Stimulated activated CD4-positive, alpha-beta T cell treated with anti-CD3 and anti-CD28 coated beads, Interleukin-15, amount 100 ng/mL, for 24 hours (primary cell): ENCODE measurements at places on chromosomes 6 and 20.

- DNase-seq: no peak
These were observed 27.6 kb upstream of the LIN28B start for GRCh38 chr6:104929353-104929752.

GRCh38 chr6:27290065-27290849, 21.8 kb downstream of the POM121L2 start:
- DNase-seq: no peak

DNA sequence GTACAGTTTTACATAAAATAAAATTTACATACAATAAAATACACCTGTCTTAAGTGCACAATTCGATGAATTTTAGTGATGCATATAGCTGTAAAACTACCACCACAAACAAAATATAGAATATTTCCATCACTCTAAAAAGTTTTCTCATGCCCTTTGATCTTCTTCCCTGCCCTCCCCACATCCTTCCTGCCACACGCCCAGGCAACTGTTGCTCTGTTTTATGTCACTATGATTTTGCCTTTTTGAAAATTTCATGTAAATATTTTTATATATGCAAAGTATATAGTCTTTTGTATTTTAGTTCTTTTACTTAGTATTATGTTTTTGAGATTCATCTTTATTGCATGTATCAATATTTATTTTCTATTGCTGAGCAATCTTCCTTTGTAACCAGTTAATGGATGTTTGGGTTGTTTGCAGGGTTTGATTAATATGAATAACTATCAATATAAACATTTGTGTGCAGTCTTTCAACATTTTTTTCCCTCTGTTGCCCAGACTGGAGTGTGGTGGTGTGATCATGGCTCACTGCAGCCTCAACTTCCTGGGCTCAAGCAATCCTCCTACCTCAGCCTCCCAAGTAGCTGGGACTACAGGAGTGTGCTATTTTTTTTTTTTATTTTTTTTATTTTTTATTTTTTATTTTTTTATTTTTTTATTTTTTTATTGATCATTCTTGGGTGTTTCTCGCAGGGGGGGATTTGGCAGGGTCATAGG, 23.8 kb upstream of the SAMHD1 start:
- DNase-seq: peak; percentile 45

GRCh38 chr6:118370722-118371121, 177.4 kb upstream of the PLN start:
- no peak for DNase-seq

DNA sequence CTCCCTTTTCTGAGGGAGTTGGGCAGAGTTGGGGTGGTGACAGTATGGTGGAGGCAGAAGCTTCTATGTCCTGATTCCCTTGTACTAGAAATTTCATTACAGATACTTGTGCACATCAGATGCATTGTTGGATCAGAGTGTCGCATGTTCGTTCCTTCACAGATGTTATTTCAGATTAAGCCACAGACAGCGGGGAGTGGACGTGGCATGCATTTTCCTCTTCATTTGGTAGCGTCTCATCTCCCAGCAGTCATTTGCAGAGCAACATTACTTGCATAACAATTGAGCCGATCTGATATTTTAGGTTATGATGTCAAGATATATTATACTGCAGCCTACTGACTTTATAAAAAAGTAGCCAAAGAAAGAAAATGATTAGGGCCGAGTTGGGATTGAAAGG, 261.6 kb upstream of the SASH1 start:
- DNase-seq: no peak

DNA sequence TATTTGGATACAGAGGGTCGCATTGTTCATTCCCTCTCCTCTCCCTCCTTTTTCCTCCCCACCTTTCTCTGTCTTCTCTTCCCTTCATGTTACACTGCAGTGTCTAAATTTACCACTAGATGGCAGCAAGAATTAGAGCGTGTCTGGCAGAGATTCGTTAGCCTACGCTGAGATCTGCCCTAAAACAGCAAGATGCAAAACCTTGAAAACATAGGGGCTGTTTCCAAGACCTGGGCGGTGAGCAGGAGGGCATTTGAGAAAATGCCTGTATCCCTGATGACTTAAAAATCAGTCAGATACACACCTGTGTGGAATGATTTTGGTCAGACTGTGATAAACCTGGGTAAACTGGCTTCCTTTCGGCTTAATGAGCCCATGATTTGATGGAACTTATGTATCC, 101.5 kb upstream of the ISM1 start:
- DNase-seq: peak; percentile 23

DNA sequence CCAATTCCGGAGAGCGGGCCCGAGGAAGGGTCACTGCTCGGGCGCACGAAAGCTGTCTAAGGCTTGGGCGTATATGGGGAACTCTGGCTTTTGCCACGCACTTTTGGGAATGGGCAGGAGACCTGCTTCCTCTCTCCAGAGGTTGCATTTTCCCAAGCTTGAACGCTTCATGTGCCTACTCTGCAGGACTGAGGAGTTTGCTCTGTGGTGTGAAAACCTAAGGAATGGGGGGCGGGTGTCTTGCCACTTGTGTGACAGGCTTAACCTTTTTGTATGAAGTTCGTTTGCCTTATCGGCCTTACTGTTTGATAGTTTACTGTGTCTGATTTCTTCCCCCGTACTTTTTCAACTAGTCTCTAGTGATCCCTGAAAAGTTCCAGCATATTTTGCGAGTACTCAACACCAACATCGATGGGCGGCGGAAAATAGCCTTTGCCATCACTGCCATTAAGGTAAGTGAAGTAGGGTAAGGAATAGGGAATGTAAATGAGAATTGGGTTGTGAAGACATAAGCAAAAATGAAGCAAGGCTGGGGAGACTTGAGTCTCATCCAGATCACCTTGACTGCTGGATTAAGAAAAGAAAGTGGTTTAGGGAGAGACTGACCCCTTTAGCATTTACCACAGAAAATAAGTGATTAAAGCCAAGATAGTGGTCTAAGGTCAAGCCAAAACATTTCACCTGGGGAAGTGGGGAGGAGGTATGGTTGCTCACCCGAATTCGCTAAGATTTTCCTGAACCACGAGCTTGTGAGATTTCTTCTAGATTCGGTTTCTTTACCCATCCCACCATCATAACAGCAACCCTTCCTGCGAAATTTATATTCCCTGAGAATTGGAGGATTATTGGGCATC, 627 bp downstream of the RPS18 start:
- DNase-seq: no peak

DNA sequence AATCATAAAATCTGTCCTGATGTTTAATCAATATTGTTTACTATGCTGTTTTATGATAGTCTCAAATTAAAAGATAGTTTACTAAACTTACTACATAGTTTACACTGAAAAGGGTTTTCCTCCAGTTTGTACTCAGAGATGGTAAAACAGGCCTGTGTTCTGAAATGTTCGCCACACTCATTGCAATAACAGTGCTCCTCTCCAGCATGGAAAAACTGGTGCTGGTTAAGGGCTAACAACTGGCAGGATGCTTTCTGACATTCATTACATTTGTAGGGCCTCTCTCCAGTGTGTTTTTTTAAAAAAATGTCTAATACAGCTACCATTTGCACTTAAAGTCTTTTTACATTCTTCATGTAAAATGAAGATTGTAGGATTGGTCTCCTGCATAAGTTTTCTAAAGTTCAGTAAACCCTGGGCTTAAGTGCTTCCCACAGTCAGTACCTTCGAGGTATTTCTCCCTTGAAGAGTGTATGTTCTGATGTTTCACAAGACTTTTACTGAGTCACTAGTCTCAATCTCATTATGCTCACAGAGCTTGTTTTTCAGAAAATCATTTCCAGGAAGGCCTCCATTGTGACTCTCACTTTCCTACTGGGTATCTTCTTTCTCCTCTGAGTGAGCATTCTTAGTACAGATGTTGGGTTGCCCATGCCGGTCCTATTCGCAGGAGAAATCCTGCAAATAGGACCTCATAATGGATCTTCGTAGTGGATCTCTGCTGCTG, 8.7 kb upstream of the ZSCAN12 start:
- no peak for DNase-seq

GRCh38 chr6:3872370-3872854, 23.2 kb downstream of the FAM50B start:
- DNase-seq: no peak

- no peak for DNase-seq
These were observed 75.4 kb downstream of the FILIP1 start for GRCh38 chr6:75418233-75418632.

GRCh38 chr6:90384720-90385119, 88.1 kb upstream of the BACH2 start:
- no peak for DNase-seq

DNA sequence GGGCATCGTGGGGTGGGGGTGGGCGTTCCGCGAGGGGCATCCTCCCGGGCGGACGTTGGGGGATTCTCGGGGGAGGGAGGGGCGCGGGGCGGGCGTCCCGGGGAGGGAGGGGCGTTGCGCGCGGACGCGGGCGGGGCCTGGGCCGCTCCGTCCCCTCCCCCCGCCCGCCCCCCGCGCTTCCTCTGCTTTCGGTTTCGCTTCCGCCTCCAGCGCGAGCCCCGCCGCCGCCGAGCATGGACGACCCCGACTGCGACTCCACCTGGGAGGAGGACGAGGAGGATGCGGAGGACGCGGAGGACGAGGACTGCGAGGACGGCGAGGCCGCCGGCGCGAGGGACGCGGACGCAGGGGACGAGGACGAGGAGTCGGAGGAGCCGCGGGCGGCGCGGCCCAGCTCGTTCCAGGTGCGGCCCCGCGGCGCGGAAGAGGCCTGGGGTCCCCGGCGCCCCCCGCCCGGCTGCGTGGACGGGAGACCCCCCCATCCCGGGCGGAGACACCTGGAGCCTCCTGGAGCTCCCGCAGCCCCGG, at the start of gene OGFR:
Gene OGFR, plus strand, starts transcription at position 209 of the 528 bp plus-strand sequence. Its CDS starts 25 bp downstream, at position 234.
- DNase-seq: peak; percentile 76

DNA sequence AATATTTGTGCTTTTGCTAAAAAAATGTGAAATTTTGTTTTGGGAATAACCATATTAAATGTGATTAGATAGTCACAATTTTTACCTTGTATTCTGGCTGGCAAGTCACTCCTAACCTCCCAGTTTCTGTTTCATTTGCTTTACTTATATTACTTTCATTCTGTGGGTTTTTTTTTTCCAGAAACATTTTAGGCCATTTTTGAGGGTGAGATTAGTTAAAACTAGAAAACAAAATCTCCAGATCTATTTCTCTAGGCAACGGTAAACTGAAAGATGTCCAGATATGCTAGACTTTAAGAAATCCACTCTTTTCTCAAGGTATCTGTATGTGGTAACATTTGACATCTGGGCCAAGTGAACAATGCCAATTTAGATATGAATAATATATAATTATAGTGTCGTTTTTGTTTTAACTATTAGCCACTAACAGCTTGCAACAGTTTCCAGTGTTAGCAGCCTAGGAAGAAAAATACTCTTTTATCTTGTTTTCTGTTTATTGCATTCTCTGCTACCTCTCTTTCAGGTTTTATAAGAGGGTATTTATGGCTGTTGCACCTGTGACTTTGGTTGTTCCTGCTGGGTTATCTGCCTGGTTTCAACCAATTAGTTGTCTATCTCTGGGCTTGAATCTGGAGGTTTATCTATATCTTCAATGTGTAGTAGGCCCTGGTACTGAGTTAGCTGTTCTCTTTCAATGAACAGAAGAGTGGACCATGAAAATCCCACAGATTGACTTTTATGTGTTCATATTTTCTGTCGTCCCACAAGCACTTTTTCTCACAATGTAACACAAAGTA, 260.9 kb downstream of the NKAIN2 start:
- no peak for DNase-seq
